ENCODE measurements at places on chromosomes 4 and X.

- no peak for DNase-seq
Observed at GRCh38 chr4:41427306-41427882, 110.6 kb upstream of the LIMCH1 start.

DNA sequence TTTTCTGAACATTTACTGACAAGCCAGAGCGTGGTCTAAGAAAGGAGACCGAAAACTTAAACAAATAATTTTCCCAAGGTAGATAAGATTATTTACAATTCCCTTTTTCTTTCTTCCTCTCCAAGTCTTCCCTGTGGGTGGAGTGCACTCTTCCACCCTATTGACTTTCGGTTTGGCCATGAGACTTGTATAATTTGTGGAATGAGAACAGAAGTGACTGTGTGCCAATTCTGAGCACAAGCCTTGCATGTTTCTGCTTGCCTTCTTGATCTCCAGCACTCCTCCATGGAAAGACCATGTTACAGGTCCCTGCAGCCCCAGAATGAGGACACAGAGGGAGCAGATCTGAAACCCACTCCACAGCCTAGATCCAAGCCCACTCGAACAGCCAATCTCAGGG lies 150.0 kb upstream of the HPGD start:
- peak; percentile 6 for DNase-seq

- DNase-seq, result no peak
Observed at GRCh38 chr4:3239998-3240920, 8.7 kb upstream of the MSANTD1 start.

- DNase-seq, result peak; percentile 6
Observed at GRCh38 chrX:119008110-119008744, 33.8 kb downstream of the LONRF3 start.

DNA sequence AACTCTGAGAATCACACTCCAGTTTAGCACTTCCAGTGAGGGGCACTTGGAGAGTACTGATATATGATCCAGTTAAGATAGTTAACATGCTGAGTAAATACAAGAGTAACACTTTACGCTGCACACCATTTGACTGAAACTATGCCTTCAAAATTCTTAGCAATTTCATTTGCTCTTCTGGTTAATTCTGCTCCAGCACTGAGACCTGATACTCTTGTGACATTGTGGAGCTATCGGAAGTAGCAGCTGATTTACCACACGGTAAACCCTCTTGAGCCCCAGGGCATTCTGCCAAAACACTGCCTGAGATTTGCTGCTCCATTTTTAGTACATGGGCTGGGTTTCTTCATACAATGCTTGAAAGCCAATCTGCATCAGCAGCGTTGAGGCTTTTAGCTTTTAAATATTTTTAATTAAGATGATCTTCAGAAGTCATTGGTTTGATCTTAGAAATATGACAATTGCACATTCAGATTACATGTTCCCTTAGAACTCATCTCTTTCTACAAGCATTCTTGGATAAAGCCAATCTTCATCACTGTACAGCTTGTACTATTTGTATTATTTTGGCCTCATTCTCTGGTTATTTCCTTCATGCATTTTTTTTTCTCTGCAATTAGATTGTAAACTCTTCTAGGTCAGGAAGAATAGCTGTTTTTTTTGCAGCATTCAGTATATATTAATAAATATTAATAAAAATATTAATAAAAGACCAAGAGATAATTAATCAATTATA lies 67.8 kb upstream of the ETNPPL start:
- peak; percentile 46 for DNase-seq

DNA sequence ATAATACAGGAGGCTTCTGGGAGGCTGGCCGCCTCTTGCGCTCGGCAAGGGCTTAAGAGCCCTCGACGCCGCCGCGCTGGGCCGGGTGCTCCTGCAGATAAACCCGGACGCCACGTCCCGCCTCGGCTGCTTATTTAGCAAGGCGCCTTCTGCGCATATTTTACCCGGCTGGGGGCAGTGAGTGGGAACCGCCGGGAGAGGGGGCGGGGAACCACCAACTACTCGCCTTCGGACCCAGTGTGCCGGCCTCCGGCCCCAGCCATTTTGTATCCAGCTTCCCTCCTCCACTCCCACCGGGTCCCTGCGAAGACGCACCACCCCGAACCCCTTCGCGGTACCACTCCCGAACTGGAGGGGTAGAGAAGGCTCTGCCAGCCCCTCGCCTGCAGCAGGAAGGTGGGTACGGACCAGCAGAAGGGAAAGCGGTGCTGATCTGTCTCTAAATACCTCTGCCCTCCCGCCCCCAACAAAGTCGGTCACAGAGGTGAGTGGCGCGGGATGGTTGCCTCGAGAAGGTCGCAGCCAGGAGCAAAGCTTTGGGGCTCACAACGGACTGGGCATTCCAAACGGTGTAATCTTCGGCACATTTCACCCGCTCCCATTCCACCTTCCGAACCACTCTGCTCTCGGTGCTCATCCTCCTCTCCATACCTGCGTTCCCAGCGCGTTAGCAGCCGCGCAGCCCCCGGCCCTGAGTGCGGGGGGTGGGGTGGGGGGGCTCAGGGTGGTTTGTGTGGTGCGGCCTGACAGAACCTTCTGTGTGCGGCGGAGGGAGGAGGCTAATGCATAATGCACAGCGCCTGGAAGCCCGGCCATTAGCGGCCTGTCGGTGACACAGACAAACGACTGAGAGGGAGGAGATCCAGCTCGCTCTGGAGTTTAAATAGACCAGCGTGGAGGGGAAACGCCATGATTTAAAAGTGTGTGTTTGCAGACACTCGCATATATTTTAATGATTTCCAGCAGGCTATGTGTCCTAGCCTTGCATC lies 4.9 kb upstream of the BCOR start:
- DNase-seq, result no peak

- no peak for DNase-seq
Observed at GRCh38 chrX:104130808-104131207, 18.5 kb downstream of the ZCCHC18 start.

- DNase-seq, result no peak
Observed at GRCh38 chr4:1590244-1590643, 93.9 kb downstream of the FAM53A start.

GRCh38 chr4:160510928-160511327 lies 1408.0 kb downstream of the RAPGEF2 start:
- peak; percentile 67 for DNase-seq

All from H4 (cell line).